ENCODE measurements at places on chromosomes 7 and 10. TPM values are rescaled to one million over a fixed set of nuclear protein-coding genes. Genes with fewer than 3 reads are reported as not detected.

- no peak overlapping the region for H3K4me3 ChIP-seq
- H3K4me1 ChIP-seq = no peaks in the 10 kb centered on the region
- H3K27ac ChIP-seq = no peak overlapping the region
Measured at GRCh38 chr10:1610986-1611770, 126.1 kb downstream of the ADARB2 start.

EPO gene
- not detected for total RNA-seq

DNA sequence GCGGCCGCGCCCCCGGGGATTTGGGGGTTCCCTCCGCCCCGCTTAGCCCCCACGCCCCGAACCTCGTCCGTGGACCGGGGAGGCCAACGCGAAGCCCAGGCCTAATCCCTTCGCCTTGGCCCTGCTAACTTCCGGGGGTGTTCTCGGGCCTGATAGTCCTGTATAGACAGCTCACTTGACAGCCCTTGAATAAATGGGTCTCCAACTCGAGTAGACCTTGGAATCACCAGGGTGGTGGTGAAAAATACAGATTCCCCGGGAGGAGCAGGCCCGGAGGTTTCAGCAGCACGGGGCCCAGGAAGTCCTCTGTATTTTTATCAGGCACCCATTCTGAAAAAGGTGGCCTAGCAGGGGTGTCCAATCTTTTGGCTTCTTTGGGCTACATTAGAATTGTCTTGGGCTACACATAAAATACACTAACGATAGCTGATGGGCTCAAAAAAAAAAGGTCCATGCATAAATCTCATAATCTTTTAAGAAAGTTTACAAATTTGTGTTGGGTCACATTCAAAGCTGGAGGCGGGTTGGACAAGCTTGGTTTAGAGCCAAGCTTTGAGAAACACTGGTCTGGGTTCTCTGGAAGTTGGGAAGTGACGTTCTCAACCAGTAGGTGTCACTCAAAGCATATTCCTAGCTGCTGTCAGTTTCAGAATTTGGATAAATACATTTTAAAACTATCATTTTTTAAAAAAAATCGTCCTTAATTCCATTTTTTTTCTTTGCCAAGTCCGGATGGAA is 221.7 kb downstream of the PHTF2 start:
- DNase-seq = peak; percentile 63
- H3K27ac ChIP-seq = peak overlapping the region; percentile 97
- no peaks in the 10 kb centered on the region for H3K36me3 ChIP-seq
- H3K4me1 ChIP-seq = peaks cover 25% of the 10 kb centered on the region

CPA1 gene
- total RNA-seq = not detected

SMC3 gene
- total RNA-seq = 31.9 TPM

RELN gene
- 1.5 TPM for total RNA-seq

HECW1 gene
- total RNA-seq = 1.1 TPM

DNA sequence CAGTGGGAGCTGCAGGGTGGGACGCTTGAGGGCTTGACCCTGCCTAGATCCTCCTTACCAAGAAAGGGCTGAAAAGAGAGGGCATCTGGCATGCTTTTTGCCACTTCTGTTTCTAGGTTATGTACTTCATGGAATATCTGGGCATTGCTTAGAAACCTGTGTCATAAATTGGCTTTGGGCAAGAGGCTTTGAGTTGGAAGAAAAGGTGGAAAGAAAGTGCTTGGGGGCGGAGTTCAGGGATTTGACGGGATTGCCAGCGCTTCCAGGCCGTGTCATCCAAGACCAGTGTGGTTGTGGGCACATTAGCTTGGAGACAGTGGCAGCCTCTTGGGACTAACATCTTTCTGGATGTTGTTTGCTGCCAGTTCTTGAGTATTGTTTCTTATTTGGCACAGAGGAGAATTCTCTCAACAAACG is 825 bp downstream of the ZNF862 start:
- peaks cover 6% of the 10 kb centered on the region for H3K4me1 ChIP-seq
- H3K27ac ChIP-seq = peak overlapping the region; percentile 96
- H3K27me3 ChIP-seq = peaks cover 5% of the 10 kb centered on the region
- H3K36me3 ChIP-seq = no peaks in the 10 kb centered on the region
- no peak for DNase-seq
- H3K4me3 ChIP-seq = peak overlapping the region; percentile 83

- no peaks in the 10 kb centered on the region for H3K27me3 ChIP-seq
- H3K27ac ChIP-seq = no peak overlapping the region
- H3K4me1 ChIP-seq = peaks cover 29% of the 10 kb centered on the region
- H3K36me3 ChIP-seq = peaks cover 17% of the 10 kb centered on the region
- DNase-seq = no peak
Measured at GRCh38 chr10:103157246-103157645, 35.8 kb downstream of the NT5C2 start.

NCAPG2 gene
- total RNA-seq = 9.0 TPM

GRCh38 chr7:96636979-96637378 is 72.7 kb downstream of the SEM1 start:
- no peak overlapping the region for H3K4me3 ChIP-seq
- no peak overlapping the region for H3K27ac ChIP-seq
- no peaks in the 10 kb centered on the region for H3K36me3 ChIP-seq
- no peaks in the 10 kb centered on the region for H3K4me1 ChIP-seq
- DNase-seq = no peak

DNA sequence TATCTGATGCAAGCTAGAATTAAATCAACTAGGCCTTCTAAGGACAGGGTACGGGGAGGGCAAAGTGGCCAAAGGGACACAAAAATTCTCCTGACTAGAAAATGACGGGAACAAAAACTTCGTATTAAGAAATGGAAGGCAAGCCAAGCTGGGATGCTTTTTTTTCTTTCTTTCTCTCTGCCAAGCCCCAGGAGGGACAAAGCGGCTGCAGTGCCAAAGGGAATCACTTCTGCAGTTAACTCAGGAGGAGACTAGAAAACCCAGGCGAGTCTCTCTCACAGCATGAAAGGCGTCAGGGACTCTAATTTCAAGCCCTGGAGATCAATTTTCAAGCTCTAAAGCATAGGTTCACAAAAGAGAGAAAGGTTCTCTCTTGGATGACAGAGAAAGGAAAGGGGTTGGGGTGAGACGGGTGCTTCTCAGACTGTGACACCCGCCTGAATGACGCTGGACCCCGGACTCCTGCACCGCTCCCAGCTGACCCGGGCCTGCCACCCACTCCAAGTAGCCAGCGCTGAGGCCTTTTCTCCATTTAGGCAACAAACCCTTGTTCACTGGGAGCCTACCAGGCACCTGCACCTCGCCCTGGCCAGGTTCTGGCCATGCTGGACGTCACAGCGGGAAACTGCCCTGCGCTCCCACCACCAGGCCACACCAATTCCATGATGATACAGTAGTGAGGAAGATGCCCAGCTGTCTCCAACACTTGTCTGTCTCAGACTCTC is 56.5 kb downstream of the KIAA1549 start:
- H3K27ac ChIP-seq = no peak overlapping the region
- H3K27me3 ChIP-seq = no peaks in the 10 kb centered on the region
- H3K4me3 ChIP-seq = no peak overlapping the region

COL1A2 gene
- 47.0 TPM for total RNA-seq

- peaks cover 4% of the 10 kb centered on the region for H3K4me1 ChIP-seq
- DNase-seq = no peak
- no peak overlapping the region for H3K4me3 ChIP-seq
- H3K27me3 ChIP-seq = no peaks in the 10 kb centered on the region
Measured at GRCh38 chr10:48291190-48291589, 15.3 kb upstream of the MAPK8 start.

DNA sequence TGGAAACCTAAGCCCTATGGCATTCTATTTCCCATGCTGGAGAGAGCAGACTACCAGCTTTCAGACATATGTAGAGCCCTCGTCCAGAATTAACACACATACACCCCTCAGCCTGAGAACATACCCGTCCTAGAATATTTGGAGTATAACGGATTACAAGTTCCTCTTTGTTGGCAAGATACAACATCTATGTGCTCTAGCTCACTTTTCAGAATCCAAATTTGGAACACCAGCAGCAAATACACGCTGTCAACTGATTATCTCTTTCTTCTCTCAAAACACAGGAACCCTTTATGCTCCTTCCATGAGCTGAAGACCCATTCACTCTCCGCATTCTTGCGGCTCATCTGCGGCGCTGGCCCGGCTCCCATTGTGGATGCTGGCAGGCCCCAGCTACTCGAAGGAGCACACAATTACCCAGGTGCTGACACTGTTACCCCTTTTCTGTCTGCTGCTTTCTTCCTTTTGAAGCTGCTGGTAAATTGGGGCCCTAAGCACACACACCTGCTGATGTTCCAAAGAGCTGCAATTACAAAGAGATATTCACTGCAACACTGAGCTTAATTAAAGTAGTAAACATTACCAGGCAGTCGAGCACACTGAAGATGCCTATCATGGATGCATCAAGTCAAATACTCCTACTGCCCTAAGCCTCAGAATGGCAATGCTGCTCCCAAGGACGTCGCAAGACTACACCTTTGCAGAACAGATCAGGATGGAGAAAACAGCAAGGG is 70.0 kb downstream of the VOPP1 start:
- no peak overlapping the region for H3K27ac ChIP-seq
- no peaks in the 10 kb centered on the region for H3K27me3 ChIP-seq
- DNase-seq = no peak
- H3K4me1 ChIP-seq = no peaks in the 10 kb centered on the region
- no peaks in the 10 kb centered on the region for H3K36me3 ChIP-seq
- no peak overlapping the region for H3K4me3 ChIP-seq

- no peak overlapping the region for H3K4me3 ChIP-seq
- no peak overlapping the region for H3K27ac ChIP-seq
- peaks cover 4% of the 10 kb centered on the region for H3K4me1 ChIP-seq
- H3K36me3 ChIP-seq = no peaks in the 10 kb centered on the region
Measured at GRCh38 chr10:11719496-11720259, 22.5 kb upstream of the ECHDC3 start.

DNA sequence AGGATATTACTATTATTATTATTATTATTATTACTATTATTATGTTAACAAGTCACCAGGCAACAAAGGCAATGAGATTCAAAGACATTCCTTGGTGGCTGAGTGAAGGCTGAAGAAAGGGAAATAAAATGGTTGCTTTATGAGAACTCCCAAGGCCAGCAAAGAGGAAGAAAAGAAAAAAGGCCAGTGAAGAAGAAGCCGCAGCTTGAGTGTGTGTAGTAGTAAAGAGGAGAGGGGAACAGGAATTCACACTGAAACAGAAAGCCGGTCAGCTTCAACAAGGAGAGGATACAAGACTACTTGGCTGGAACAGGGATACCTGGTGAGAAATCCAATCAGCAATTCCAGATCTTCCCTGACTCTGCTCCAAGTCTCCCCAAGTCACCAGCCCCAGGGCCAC is 42.4 kb downstream of the PLXNA4 start:
- H3K4me1 ChIP-seq = no peaks in the 10 kb centered on the region
- DNase-seq = no peak
- H3K27me3 ChIP-seq = no peaks in the 10 kb centered on the region
- no peaks in the 10 kb centered on the region for H3K36me3 ChIP-seq

GRCh38 chr10:11209830-11210181 is 192.1 kb downstream of the CELF2 start:
- H3K4me3 ChIP-seq = no peak overlapping the region
- DNase-seq = no peak
- no peaks in the 10 kb centered on the region for H3K36me3 ChIP-seq
- H3K27ac ChIP-seq = peak overlapping the region; percentile 2

DNA sequence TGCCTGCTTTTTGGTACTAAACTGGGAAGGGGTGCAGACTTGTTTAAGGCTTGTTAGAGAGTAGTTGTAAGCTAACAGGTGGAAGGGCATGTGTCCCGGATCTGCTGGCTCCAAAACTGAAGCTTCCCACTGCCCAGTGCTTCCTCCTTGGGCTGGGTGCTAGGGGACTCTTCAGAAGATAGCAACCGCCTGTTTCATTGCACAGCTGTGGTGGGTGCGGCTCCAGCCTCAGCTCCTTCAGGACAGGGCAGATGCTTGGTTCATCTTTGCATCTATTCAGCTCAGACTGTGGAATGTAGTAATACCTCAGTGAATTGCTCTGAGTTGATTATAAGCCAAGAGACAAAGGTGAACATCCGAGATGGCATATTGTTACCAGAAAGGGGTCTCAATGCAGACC is 527.1 kb downstream of the TYW1 start:
- H3K27me3 ChIP-seq = no peaks in the 10 kb centered on the region
- no peaks in the 10 kb centered on the region for H3K4me1 ChIP-seq
- no peak overlapping the region for H3K4me3 ChIP-seq
- H3K36me3 ChIP-seq = no peaks in the 10 kb centered on the region
- no peak for DNase-seq

ABCB4 gene
- total RNA-seq = 16.1 TPM

- no peak overlapping the region for H3K27ac ChIP-seq
- H3K36me3 ChIP-seq = no peaks in the 10 kb centered on the region
- no peak overlapping the region for H3K4me3 ChIP-seq
- H3K4me1 ChIP-seq = no peaks in the 10 kb centered on the region
Measured at GRCh38 chr10:112855134-112855533, 94.9 kb upstream of the TCF7L2 start.

KLHDC10 gene
- total RNA-seq = 23.5 TPM

DNA sequence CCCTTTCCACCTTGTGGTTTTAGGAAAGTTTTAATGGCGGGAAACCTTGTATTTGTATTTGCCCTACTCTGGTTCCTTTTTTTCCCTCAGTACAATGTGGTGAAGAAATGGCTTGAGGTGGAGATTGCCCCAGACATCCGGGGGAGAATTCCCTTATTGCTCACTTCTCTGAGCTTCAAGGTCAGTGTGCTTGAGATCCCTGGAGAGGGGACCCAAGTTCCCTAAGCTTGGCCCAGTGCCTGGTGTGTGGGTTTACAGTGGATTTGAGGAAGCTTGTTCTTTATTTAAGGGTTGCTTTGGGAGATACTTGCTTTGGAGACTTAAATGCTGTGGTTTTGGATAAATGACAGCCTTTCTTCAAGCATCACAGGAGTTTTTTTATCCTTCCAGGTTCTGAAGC is 18.3 kb downstream of the CALHM2 start:
- H3K36me3 ChIP-seq = no peaks in the 10 kb centered on the region
- no peak for DNase-seq
- no peak overlapping the region for H3K27ac ChIP-seq
- no peaks in the 10 kb centered on the region for H3K27me3 ChIP-seq
- no peaks in the 10 kb centered on the region for H3K4me1 ChIP-seq

FLNC gene
- total RNA-seq = 21.3 TPM

TCF7L2 gene
- total RNA-seq = 134 TPM

GRCh38 chr7:22831602-22832305 is 9.1 kb upstream of the TOMM7 start:
- H3K27me3 ChIP-seq = peaks cover 11% of the 10 kb centered on the region
- no peak for DNase-seq
- H3K27ac ChIP-seq = no peak overlapping the region
- H3K36me3 ChIP-seq = no peaks in the 10 kb centered on the region
- H3K4me3 ChIP-seq = no peak overlapping the region

- H3K27ac ChIP-seq = no peak overlapping the region
- H3K4me3 ChIP-seq = no peak overlapping the region
- H3K36me3 ChIP-seq = no peaks in the 10 kb centered on the region
- no peaks in the 10 kb centered on the region for H3K27me3 ChIP-seq
- DNase-seq = no peak
- no peaks in the 10 kb centered on the region for H3K4me1 ChIP-seq
Measured at GRCh38 chr7:7352845-7353244, 170.5 kb downstream of the C1GALT1 start.

CYP3A5 gene
- total RNA-seq = 142 TPM

HMX2 gene
- total RNA-seq = not detected

BLNK gene
- 17.5 TPM for total RNA-seq

- H3K4me3 ChIP-seq = no peak overlapping the region
- no peak overlapping the region for H3K27ac ChIP-seq
- no peak for DNase-seq
- H3K27me3 ChIP-seq = no peaks in the 10 kb centered on the region
- H3K4me1 ChIP-seq = peaks cover 6% of the 10 kb centered on the region
Measured at GRCh38 chr10:29256586-29256985, 32.3 kb upstream of the LYZL1 start.

Data from transverse colon (tissue), 4 donors.